NCI-H460 (cell line): ENCODE measurements at places on chromosomes 1 and 21.

GRCh38 chr1:159927849-159928431 is 2.6 kb upstream of the TAGLN2 start:
- DNase-seq: no peak

DNA sequence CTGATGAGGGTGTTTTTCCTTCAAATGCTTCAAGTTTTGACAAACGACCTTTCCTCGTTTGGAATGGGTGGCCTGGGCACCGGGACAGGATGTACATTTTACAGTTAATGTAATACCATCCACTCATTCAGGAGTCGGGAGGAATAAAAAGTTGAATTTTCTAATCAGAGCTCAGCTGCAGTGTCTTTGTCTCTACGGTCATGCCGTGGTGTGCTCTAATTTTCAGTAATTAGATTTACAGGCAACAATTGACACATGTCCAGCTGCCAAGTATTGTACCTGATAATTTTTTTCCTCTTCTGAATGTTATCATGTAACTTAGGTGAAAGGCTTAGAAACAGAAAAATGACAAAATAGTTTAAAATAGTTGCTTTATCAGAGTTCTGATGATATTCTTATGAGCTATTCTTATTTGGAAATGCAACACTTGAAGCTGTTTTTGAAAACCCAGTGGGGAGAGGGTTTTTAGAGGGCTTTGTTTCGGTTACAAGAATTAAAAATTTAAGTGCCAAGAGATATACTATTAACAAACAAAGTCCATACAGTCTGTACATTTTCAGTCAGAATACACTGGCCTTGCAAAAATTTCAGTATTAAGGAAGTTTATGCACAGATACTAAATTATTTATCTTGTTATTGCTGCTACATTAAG is 1.0 kb downstream of the CDKN2C start:
- no peak for DNase-seq

DNA sequence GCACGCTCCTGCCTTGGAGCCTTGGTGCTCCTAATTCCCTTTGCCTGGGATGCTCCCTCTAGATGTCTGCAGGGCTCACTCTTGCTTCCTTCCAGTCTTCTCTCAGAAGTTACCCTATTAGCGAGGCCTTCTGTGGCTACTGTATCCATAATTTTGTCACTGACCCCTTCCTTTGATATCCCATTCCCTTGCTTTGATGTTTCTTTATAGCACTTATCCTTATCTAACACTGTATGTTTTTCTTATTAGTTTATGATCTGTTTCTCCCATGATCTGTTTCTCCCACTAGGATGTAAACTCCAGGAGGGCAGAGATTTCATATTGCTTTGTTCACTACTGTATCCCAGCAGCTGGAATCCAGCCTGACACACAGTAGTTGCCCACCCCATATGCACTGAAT is 263.4 kb downstream of the FOXD2 start:
- no peak for DNase-seq

DNA sequence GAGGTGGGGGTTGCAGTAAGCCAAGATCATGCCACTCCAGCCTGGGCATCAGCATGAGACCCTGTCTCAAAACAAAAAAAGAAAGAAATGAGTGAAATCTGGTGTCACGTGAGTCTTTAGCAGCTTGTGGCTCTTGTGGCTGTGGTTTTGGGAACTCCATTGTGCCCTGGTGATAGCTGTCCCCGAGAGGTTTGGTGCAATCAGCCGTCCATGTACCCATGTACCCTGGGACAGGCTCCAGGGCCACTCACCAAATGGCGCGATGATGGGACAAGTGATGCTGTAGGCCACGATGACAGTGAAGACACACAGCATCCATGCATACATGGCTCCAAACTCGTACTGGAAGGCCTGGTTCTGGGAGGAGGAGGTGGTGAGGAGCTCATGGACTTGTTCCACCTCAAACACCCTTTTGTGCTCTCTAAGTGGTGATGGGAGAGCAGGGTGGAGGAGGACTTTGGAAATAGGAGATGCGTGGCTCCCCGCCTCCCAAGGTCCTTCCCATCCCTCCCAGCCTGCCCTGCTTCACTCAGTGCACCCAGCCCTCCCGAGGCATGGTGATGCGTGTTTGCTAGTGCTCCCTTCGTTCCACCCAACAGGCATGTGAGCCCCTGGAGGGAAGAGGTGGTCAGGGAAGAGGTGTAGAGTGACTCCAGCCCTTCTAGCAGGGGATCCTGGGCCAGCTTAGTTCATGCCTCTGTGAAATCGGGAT is 29.6 kb downstream of the TMEM63A start:
- DNase-seq: no peak

- DNase-seq: no peak
Measured at GRCh38 chr21:34129901-34130715, 56.7 kb downstream of the MRPS6 start.
